ENCODE measurements at places on chromosomes 16 and 17.

- DNase-seq, result no peak
Measured at GRCh38 chr16:14331020-14331419, 259.9 kb downstream of the MRTFB start.

GRCh38 chr17:39200957-39201510, 951 bp downstream of the RPL19 start:
- DNase-seq, result no peak

- no peak for DNase-seq
Measured at GRCh38 chr17:1562176-1562643, 382 bp downstream of the PITPNA start.

DNA sequence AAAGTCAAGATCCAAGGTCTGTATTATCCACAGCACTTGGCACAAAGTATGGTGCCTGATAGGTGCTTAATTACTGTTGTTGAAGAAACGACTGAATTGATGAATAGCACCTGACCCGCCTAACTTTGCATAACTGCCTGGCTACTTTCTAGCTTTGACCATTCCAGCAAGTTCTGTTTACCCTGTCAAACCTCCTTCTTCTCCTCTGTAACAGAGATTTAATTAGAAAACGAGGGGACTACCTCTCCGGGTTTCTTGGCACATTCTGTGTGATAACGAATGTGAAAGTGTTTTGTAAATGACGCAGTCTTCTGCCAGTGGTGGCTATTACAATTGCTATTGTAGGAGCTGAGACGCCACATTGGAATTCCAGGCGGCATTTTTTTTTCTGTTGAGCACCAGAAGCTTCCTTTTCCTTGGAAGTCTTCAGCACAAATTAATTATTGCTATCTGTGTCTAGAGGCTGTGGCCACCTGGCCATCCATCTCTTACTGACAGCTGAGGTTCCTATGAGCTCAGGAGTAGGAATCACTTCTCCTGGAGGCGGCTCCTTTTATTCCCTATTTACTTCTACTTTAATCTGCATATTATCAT, 522.9 kb downstream of the HS3ST4 start:
- DNase-seq, result no peak

- DNase-seq, result no peak
Measured at GRCh38 chr16:71911121-71911520, 15.8 kb downstream of the IST1 start.

GRCh38 chr16:24009098-24009497, 173.3 kb downstream of the PRKCB start:
- no peak for DNase-seq

- no peak for DNase-seq
Measured at GRCh38 chr17:13740686-13741085, 139.0 kb upstream of the HS3ST3A1 start.

DNA sequence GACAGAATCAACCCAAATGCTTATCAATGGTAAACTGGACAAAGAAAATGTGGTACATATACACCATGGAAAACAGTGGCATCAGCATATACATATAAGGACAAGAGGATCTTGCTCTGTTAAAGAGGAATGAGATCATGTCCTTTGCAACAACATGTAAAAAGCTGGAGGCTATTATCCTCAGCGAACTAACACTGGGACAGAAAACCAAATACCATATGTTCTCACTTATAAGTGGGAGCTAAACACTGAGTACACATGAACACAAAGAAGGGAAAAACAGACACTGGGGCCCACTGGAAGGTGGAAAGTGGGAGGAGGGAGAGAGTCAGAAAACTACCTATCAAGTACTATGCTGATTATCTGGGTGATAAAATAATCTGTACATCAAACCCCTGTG, 447.3 kb upstream of the MAF start:
- no peak for DNase-seq

DNA sequence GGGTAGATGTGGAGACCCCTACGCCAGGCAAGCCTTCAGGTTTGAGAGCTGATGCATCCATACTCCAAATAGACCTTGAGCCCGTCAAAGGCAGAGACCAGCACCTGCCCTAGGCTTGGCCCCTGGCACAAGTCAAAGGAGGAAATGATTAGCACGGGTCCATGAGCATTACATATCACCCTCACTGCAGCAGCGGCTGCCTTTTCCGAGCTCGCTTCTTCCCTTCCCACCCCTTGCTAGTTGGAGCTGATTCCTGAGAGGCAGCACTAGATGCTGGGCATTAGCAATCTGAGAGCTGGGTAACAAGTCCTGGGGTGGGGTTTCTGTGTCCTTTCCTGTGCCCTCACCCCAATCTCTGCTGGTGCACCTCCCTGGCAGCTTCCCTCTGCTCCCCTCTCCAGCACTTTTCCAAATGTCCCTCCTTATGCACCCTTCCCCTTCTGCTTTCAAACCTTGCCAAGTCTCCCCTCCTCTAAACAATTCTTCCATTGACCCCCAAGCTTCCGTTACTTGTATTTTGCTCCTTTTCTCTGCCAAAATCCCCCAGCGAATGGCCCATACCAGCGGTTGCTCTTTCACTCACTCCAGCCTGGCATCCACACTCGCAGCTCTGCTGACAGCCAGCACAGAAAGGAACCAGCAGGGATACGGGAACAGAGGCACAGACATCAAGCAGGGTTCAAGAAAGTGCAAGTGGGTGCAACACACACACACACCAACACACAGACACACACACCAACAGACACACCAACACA, 3.0 kb downstream of the CDRT4 start:
- DNase-seq, result no peak

DNA sequence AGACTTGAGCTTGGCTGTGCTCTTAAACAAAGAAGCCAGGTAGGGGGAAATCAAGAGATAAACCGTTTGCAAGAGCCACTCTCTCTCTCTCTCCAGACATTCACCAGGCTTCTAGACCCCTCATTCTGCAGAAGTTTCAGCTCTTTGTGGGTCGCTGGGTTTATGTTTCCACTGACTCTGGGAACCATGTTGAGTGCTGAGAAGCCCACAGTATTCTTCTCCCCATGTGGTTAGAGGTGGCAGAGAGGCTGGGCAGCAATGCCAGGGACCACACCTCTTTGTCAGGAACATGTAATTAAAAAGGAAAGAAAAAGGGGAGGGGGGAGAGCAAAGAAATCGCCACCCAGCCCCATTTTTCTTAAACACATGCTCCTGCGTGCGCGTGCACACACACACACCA, 154.8 kb upstream of the SOX9 start:
- no peak for DNase-seq

GRCh38 chr17:43545383-43545632, 832 bp downstream of the ETV4 start:
- DNase-seq, result no peak

- no peak for DNase-seq
Measured at GRCh38 chr17:1994707-1995106, 30.4 kb downstream of the RTN4RL1 start.

- no peak for DNase-seq
Measured at GRCh38 chr16:749010-749409, 8.2 kb upstream of the CIAO3 start.

DNA sequence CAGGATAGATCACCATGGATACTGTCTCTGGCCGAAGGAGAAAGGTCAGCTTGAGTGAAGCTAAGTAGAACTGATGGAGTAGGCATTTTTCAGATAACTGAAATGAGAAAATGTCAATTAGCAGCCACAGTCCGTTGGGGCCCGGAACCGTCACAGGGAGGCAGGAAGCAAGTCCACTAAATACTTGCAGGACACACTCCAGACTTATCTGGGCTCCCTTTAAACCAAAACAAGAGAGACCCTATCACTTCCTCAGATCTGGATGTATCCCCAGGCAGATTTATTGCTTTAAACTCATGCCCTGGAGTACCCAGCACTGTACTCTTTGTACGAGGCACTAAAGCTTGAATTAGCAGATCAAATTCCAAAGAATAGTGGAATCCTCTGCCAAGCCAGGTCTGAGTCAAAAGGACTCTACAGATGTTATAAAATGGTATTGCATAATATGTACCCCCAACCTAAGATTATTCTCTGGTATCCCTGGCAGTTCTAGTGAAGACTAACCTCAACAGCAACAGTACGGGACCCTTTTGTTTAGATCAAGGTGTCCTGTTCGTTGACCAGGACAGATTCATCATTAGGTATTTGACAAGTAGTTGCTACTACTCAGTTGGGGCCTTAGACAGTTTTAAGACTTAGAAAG, 8.1 kb downstream of the ZP2 start:
- no peak for DNase-seq

GRCh38 chr17:15412606-15413005, 54.8 kb downstream of the CDRT4 start:
- no peak for DNase-seq

GRCh38 chr17:57104461-57105175, 19.6 kb downstream of the AKAP1 start:
- DNase-seq, result no peak

DNA sequence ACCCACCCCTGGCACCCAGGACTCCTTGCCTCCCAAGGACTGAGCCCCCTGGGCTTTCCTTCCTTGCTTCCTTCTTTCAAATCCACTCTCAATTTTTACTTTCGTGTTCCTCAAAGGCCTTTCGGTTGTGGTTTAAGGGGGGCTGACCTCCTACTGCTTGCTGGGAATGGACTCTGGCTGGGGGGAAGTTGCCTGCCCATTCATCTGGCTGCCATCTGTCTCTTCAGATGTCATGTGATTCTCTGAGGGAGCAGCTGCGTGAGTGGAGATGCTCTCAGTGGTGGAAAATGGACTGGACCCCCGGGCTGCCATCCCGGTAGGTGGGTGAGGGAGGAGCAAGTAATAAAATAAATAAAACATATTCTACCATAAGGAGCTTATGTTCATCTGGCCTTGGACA, 93.8 kb upstream of the RPRML start:
- no peak for DNase-seq

GRCh38 chr17:2694381-2695242, 17.0 kb downstream of the CLUH start:
- DNase-seq, result no peak

GRCh38 chr17:10102817-10103216, 95.6 kb downstream of the GAS7 start:
- DNase-seq, result no peak

DNA sequence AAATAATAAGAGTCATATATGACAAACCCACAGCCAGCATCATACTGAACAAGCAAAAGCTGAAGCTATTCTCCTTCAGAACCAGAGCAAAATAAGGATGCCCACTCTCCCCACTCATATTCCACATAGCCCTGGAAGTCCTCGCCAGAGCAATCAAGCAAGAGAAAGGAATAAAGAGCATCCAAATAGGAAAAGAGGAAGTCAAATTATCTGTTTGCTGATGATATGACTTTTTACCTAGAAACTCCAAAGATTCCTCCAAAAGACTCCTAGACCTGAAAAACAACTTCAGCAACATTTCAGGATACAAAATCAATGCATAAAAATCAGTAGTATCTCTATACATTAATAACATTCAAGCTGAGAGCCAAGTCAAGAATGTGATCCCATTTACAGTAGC, 217.5 kb downstream of the ABCC12 start:
- DNase-seq, result no peak

GRCh38 chr17:43324205-43324893, 74.4 kb upstream of the ARL4D start:
- no peak for DNase-seq

- no peak for DNase-seq
Measured at GRCh38 chr16:81526199-81526598, 81.6 kb downstream of the CMIP start.

DNA sequence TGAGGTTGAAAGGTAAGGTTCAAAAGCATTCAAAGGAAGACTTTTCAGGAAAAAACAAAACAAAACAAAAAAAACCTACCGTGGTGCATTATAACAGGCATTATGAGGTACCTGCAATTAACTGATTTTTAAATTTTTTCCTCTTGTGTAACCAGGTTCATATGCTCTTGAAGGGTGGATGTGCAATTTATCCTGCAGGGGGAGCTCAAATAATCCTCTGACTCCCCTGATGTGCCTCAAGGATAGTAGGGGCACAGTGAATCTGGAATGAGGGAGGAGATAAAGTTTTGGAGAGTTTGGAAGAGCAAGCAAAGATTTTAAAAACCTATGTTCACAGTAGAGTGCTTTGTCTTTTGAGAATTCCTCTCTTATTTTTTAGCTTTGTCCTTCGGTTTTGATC, 1349.4 kb downstream of the CDH8 start:
- no peak for DNase-seq

DNA sequence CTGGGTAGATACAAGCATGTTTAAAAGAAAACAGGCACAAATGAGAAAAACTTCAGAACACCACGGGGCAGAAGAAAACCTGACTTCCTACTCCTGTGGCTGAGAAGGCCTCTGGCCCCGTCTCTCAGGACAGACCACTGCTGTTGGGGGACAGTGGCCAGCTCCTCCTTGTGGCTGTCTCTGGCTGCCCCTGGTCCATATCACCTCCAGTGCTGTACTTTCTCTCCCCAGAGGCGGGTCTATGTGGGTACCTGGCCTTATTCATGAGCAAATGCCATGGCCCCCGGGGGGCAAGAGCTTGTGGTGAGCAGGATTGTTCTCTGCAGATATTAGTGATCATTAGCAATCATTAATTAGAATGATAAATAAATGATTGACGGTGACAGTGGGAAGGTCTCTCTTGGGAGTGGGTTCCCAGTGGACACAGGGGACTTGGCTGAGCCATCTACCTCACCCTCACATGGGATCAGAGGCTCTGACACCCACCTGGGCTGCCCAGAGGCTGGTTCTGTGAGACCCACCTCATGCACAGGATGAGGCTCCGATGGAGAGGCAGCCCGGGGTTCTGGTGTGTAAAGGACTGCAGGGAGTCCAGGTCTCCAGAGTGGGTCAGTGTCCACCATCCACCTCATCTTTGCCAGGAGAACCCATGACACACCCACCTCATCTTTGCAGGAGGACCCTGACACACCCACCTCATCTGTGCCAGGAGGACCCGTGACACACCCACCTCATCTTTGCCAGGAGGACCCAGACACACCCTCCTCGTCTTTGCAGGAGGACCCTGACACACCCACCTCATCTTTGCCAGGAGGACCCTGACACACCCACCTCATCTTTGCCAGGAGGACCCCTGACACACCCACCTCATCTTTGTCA, 30.6 kb upstream of the CBFA2T3 start:
- DNase-seq, result no peak

- no peak for DNase-seq
Measured at GRCh38 chr16:56732366-56732765, 2.4 kb downstream of the NUP93 start.

DNA sequence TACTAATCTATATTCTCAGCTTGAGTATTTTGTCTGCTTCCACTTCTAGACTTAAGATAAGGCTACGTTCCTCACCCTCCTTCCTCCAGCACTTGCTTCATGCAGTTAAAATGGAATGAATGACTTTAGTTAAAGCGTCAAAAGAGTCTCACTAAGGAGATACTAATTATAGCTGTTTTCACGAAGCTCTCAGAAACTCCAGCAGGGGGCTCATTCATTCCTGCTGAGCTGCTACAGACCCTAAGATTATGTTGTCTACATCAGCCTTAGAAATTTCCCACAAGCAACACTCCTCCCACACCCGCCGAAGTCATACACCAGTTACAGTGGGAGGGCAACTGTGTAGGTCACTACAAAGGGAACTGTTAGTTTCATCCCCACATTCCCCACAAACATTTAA, 57.0 kb upstream of the KIFC3 start:
- no peak for DNase-seq

All from D721Med (cell line).